Upper lobe of right lung (tissue), 1 donor: ENCODE measurements at places on chromosomes 3 and 15. TPM values are rescaled to one million over a fixed set of nuclear protein-coding genes. Genes with fewer than 3 reads are reported as not detected.

GRK7 gene
- total RNA-seq = 0.12 TPM

RPL14 gene
- 1,554 TPM for total RNA-seq

DUOXA2 gene
- not detected for total RNA-seq

CLRN1 gene
- total RNA-seq = not detected

PLSCR5 gene
- total RNA-seq = not detected

GTPBP8 gene
- 12.3 TPM for total RNA-seq

TGM5 gene
- not detected for total RNA-seq

FBLN2 gene
- total RNA-seq = 32.9 TPM

VIPR1 gene
- 184 TPM for total RNA-seq

CD80 gene
- total RNA-seq = 7.9 TPM

C3orf22 gene
- not detected for total RNA-seq

CAMKV gene
- total RNA-seq = not detected

KNG1 gene
- total RNA-seq = 0.14 TPM

CP gene
- 3.4 TPM for total RNA-seq

PDE8A gene
- 54.7 TPM for total RNA-seq

NR1I2 gene
- total RNA-seq = not detected

PLA2G4D gene
- not detected for total RNA-seq

C3orf80 gene
- total RNA-seq = 1.3 TPM
